Mesothelial cell of epicardium (in vitro differentiated cells): ENCODE measurements at places on chromosomes 2 and 18. TPM values are rescaled to one million over a fixed set of nuclear protein-coding genes. Genes with fewer than 3 reads are reported as not detected.
A peak's percentile ranks its signal among the peaks of the same experiment; 100 is the strongest.

DNA sequence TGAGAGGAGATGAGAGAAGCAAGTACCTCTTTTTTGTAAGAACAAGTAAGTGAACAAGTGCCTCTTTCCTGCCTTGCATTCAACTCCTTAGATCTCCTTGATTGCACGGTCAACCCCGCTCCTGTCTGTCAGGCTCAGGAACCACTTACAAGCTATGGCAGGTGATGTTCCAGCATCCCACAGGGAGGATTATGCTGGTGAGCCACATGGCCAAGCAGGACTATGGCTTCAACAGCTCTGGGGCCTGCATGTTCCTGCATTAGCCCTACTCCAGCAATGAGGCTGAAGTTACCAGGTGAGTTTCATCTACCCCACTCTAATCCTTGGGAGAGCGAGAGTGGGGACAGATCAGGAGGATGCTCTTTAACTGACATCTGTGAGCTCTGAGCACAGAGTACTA is 29.5 kb downstream of the TTC32 start:
- peaks cover 17% of the 10 kb centered on the region for H3K27me3 ChIP-seq
- H3K4me1 ChIP-seq: peaks cover 13% of the 10 kb centered on the region
- H3K4me3 ChIP-seq: no peak overlapping the region

- no peak overlapping the region for H3K27ac ChIP-seq
- H3K4me3 ChIP-seq: no peak overlapping the region
- peaks cover 2% of the 10 kb centered on the region for H3K36me3 ChIP-seq
These were observed 1896.8 kb upstream of the CELF4 start for GRCh38 chr18:39462436-39462835.

- no peak overlapping the region for H3K4me3 ChIP-seq
- H3K36me3 ChIP-seq: no peaks in the 10 kb centered on the region
- H3K4me1 ChIP-seq: no peaks in the 10 kb centered on the region
- H3K27me3 ChIP-seq: peaks cover 6% of the 10 kb centered on the region
These were observed 99.6 kb upstream of the LHCGR start for GRCh38 chr2:48855142-48855541.

GAL3ST2 gene
- total RNA-seq: 0.86 to 1.1 TPM (median 1.1 TPM) in 3 replicates

DNA sequence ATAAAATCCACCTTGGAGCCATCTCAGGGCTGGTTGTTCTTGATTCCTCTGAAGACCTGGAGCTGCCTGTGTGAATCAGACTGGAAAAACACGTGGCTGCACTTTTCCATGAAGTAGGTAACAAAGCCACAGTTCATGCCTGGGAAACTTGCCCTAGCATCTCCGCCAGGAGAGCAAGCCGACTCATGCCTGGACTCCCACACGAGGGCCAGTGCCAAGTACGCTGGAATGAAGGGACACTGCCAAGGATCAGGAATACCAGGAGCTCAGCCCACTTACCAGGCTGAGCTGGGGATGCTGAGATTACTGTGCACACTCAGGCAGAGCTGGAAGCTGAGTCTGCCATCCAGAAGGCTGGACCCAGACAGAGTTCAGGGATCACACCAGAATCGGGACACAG is 10.9 kb upstream of the FHL2 start:
- no peak overlapping the region for H3K4me3 ChIP-seq
- H3K27me3 ChIP-seq: peaks cover 6% of the 10 kb centered on the region
- no peak for DNase-seq
- H3K27ac ChIP-seq: no peak overlapping the region

GRCh38 chr2:64643838-64644457 is 9.8 kb downstream of the SERTAD2 start:
- peaks cover 91% of the 10 kb centered on the region for H3K4me1 ChIP-seq
- H3K4me3 ChIP-seq: peak overlapping the region; percentile 77
- DNase-seq: no peak
- peak overlapping the region; percentile 100 for H3K27ac ChIP-seq
- H3K36me3 ChIP-seq: no peaks in the 10 kb centered on the region

GRCh38 chr2:84131278-84131830 is 327.7 kb downstream of the SUCLG1 start:
- H3K4me1 ChIP-seq: peaks cover 3% of the 10 kb centered on the region
- H3K27me3 ChIP-seq: peaks cover 11% of the 10 kb centered on the region
- no peak overlapping the region for H3K27ac ChIP-seq
- DNase-seq: no peak
- H3K36me3 ChIP-seq: no peaks in the 10 kb centered on the region

GRCh38 chr18:34890486-34891085 is 150.6 kb upstream of the MAPRE2 start:
- no peak overlapping the region for H3K27ac ChIP-seq
- no peak overlapping the region for H3K4me3 ChIP-seq
- no peaks in the 10 kb centered on the region for H3K27me3 ChIP-seq
- no peak for DNase-seq
- H3K36me3 ChIP-seq: peaks cover 16% of the 10 kb centered on the region

DNA sequence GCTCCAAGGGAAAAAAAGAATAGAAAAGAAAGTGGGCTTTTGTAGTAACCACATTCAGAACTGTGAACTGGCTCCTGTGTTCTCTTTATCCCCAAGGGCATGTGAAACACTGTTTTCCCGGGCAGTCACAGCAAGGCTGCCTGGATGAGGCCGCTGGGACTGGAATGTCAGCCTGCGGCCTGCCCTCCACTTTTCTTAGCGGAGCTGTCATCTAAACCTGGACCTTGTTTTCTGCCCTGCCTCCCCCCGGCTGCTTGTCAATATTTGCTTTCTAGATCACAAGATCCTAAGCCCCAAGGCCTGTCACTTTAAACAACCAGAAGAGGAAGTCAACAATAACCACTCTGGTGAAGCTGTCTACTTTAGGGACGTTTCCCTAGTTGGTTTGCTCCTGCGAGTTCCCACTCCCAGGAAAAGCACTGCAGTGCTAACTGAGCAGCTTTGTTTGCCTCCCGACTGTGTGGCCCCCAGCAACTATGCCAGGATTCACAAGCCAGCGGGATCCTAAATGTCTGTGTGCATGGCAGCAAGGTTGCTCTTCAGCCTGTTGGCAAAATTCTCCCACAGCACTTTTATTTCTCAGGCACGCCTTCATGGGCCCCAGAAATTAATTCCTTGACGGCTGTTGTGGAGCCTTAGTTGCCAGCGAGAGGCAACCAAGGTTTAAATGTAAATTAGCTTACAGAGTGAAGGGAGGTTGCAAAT is 30.6 kb downstream of the SOWAHC start:
- H3K4me3 ChIP-seq: no peak overlapping the region
- H3K27ac ChIP-seq: peak overlapping the region; percentile 90
- no peak for DNase-seq
- H3K27me3 ChIP-seq: no peaks in the 10 kb centered on the region
- no peaks in the 10 kb centered on the region for H3K36me3 ChIP-seq

DLX1 gene
- total RNA-seq: 5.1 to 5.9 TPM (median 5.1 TPM) in 3 replicates

GRCh38 chr2:138036522-138036921 is 72.2 kb downstream of the HNMT start:
- H3K36me3 ChIP-seq: no peaks in the 10 kb centered on the region
- H3K4me1 ChIP-seq: peaks cover 37% of the 10 kb centered on the region
- H3K27ac ChIP-seq: peak overlapping the region; percentile 62
- no peak overlapping the region for H3K4me3 ChIP-seq

DNA sequence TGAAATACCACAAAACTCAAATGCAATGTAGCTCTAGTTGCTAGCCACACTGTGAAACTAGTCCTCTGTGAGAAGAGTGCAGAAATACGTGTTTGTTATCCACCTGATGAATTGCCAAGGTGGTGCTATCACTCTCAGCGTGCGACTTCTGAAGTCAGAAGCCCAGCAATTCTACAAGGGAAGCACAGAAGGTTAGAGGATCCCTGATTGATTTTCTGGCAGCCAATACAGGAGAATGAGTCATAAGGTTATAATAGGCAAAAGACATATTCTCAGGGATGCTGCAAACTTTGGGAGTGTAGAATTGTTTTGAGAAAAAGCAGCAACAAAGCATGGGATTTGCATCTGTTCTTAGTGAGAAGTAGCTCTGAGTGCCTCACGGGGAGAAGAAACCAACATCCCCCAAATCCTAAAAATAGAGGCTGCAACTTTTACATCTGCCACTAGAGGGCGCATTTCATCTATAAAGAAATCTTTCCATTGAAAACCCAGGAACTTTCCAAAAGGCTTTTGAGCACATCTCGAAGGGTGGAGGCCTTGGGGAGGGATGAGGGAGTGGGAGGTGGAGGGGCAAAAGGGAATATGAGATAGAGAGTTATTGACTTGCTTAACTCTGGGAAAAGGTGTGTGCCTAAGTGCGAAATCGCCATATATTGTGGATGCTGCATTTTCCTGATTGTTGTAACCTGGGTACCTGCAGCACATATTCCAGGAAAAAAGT is 78.0 kb downstream of the TMEM182 start:
- H3K27me3 ChIP-seq: no peaks in the 10 kb centered on the region
- no peak overlapping the region for H3K4me3 ChIP-seq

DNA sequence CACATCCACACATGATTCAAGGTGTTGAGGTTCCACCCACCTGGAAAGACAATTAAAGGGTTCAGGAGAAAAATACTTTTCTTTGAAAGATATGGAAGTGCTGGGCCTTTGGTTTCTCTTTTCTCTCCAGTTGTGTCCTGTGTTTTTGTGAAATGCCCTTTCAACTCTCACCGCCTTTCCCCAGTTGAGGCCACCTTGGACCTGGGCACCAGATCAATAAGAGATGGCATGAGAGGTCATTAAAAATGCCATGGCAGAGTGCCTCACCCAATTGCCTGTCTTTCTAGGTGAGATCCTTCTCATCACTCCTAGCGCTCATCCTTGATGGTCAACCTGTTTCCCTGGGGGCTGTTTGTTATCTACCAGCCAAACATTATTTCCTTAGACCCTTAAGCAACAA is 453.9 kb downstream of the TSN start:
- H3K27ac ChIP-seq: no peak overlapping the region
- H3K4me3 ChIP-seq: no peak overlapping the region
- peaks cover 67% of the 10 kb centered on the region for H3K27me3 ChIP-seq
- DNase-seq: no peak
- peaks cover 2% of the 10 kb centered on the region for H3K4me1 ChIP-seq
- no peaks in the 10 kb centered on the region for H3K36me3 ChIP-seq

HES6 gene
- 4.2 to 5.1 TPM (median 4.3 TPM) in 3 replicates for total RNA-seq

DNA sequence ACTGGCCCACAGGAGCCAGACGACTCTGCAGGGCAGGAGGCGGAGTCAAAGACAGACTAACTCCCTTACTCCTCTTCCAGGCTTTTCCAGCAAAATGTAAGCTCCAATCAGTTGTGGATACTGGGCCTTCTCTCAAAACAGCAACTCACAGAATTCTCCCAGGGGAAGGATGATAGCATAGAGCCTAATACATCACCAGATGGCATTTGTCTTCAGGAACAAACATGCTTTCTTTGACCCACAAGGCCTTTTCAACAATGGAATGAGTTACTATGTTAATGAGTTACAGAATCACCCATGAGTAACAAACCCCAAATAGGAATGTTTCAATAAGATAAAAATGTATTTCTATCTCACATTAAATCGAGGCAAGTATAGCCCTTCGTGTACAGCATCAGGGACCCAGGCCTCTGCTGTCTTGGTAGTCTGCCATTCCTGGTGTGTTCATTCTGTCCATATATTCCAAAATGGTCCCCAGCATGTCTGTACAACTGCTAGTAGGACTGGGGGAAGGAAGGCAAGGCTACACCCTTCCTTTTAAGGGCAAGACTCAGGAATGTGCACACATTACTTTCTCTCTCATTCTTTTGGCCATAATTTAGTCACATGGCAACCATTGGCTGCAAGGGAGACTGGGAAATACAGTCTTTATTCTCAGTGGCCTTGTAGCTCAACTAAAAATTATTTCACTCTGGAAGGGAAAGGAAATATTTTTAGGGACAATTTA is 76.4 kb downstream of the BOD1L2 start:
- no peaks in the 10 kb centered on the region for H3K4me1 ChIP-seq
- H3K36me3 ChIP-seq: no peaks in the 10 kb centered on the region
- no peak for DNase-seq
- H3K4me3 ChIP-seq: no peak overlapping the region
- H3K27ac ChIP-seq: no peak overlapping the region
- H3K27me3 ChIP-seq: peaks cover 14% of the 10 kb centered on the region

DNA sequence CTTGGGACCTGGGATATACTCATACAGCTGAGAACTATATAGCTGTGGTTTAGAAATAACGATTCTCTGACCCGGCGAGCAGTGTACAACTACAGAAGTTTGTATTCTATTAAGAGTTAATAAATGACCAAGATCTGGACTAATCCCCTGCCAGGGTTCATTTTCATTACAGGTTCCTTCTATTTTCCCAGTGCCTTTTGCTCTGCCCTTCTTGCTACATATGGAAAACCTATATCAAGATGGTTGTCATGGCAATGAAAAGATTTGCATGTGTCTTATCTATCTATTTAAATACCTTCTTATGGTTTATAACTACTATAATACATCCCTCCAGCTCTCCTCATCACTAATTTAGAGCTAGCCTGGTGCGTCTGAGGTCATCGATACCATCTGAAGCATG is 965.2 kb downstream of the BCL11A start:
- no peaks in the 10 kb centered on the region for H3K36me3 ChIP-seq
- H3K27me3 ChIP-seq: no peaks in the 10 kb centered on the region
- peaks cover 41% of the 10 kb centered on the region for H3K4me1 ChIP-seq
- DNase-seq: no peak
- no peak overlapping the region for H3K4me3 ChIP-seq

STARD6 gene
- total RNA-seq: not detected in 3 replicates

- no peak overlapping the region for H3K4me3 ChIP-seq
- peaks cover 8% of the 10 kb centered on the region for H3K36me3 ChIP-seq
- DNase-seq: no peak
- H3K4me1 ChIP-seq: peaks cover 95% of the 10 kb centered on the region
- H3K27me3 ChIP-seq: no peaks in the 10 kb centered on the region
These were observed 94.3 kb downstream of the RNF144A start for GRCh38 chr2:7011356-7012083.

DNA sequence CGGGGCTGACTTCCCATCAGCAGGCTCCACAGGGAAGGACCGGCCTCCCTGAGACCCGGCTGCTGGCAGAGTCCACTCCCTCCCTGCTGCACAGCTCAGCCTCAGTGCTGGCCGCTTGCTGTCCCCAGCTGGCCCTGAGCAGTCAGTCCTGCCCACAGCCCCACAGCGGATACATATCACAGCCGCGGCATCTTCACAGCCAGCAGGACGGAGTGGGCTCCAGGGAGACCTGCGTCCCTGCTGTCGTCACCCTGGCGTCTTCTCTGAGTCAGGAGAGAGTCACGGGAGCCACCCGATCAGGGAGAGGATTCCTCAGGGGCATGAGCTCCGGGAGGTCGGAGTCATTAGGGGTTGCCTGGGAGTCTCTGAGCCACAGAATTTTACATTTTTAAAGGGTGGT is 13.1 kb upstream of the SNTG2 start:
- peaks cover 2% of the 10 kb centered on the region for H3K27me3 ChIP-seq
- H3K36me3 ChIP-seq: no peaks in the 10 kb centered on the region
- H3K4me1 ChIP-seq: peaks cover 10% of the 10 kb centered on the region
- no peak overlapping the region for H3K4me3 ChIP-seq
- no peak overlapping the region for H3K27ac ChIP-seq

DNA sequence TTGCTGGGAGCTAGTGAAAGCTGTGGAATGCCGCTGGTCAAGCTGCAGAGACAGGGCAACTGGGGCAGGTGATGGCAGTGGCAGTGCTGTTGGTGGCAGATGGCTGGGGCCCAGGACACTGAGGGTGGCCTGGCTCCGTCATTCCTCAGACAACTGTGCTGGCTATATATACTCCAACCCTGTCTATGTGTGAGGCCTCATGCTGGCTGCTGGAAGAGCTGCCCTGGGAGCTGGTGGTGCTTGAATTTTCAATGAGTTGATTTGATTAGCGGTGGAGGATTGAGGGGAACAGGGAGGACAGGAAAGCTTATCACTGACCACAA is 66.5 kb upstream of the TMEM200C start:
- DNase-seq: no peak
- no peaks in the 10 kb centered on the region for H3K27me3 ChIP-seq

RELCH gene
- 27.2 to 33.6 TPM (median 33.0 TPM) in 3 replicates for total RNA-seq
